ENCODE measurements at places on chromosomes 4 and X.

- peak; percentile 87 for DNase-seq
Observed at GRCh38 chr4:139988863-139989765, 164.9 kb downstream of the MAML3 start.

GRCh38 chr4:138460477-138461414, 218.6 kb upstream of the SLC7A11 start:
- no peak for DNase-seq

- no peak for DNase-seq
Observed at GRCh38 chrX:126393284-126393683, 159.3 kb downstream of the DCAF12L1 start.

- no peak for DNase-seq
Observed at GRCh38 chrX:64427281-64427680, 32.0 kb upstream of the MTMR8 start.

- DNase-seq, result no peak
Observed at GRCh38 chr4:105725623-105726022, 17.0 kb downstream of the GSTCD start.

DNA sequence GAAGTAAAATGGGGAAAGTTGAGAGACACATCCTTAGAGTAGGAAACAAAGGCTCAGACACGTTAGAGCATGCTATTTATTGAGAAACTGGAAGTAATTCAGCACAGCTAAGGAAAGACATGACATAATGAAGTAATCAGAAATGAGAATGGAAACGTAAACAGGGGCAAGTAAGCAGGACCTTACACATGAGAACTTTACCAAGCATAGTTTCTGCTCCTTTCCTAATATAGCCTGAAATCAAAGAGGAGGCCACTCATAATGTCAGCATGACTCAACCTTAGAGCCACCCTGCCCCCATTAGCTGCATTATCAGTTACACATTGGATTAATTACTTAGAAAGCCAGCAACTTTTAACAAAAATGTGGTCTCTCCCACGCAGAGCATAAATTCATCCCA, 558.3 kb upstream of the GRIA3 start:
- DNase-seq, result peak; percentile 17

DNA sequence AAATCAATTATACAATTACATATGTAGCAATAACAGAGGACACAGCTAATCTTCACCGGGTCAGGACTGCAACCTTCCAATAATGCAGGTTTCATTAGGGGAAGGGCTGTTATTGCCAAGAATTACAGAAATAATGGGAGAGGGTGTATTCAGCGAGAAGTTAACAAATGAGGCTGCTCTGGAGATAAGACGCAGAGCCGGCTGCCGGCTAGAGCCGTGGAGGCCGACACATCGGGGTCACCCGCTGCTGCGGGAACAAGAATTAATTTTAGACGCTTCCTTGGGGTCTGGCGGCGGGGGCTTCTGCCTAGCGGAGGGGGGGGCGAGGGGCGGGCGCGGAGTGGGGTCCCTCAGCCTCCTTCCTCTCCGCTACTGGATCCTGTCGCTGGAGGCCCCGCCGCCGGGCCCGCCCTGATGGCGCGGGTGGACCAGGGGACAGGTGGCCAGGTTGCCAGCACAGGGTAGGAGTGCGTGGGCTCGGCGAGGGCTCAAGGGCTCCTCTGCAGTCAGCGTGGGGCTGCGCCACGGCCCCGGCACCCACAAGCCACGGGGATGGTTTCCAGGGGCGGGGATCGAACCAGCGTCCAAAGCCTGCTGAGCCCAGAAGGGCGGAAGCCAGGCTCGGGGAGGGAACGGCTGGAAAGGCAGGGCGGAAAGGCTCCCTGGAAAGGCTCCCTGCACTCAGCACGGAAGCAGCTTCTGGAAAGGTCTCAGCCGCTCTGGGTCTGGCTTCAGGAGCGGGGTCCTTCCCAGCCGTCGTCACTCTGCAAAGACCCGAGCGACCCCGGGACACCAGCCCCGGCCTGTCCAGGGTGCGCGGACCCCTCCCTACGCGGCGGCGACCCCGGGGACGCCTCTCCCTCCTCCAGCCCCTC, 113.8 kb upstream of the NKX1-1 start:
- DNase-seq, result no peak

DNA sequence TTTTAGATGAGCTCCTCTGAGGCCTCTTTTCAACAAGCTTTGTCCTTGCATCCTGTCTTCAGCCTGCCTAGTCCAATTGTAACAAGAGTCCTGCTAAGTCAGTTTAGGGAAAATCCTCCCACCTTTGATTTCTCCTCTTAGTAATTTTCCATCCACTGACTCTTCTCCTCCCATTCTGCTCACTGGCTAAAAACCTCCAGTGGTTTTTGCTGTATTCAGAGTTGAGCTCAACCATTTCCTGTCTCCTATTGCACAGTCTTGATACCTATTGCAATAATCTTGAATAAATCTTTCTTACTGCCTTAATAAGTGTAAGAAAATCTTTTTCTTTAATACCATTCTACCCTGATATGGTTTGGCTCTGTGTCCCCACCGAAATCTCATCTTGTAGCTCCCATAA, 117.8 kb upstream of the ENPP6 start:
- peak; percentile 15 for DNase-seq
